Myocyte (in vitro differentiated cells): ENCODE measurements at places on chromosomes 1 and 21. TPM values are rescaled to one million over a fixed set of nuclear protein-coding genes. Genes with fewer than 3 reads are reported as not detected.

DNA sequence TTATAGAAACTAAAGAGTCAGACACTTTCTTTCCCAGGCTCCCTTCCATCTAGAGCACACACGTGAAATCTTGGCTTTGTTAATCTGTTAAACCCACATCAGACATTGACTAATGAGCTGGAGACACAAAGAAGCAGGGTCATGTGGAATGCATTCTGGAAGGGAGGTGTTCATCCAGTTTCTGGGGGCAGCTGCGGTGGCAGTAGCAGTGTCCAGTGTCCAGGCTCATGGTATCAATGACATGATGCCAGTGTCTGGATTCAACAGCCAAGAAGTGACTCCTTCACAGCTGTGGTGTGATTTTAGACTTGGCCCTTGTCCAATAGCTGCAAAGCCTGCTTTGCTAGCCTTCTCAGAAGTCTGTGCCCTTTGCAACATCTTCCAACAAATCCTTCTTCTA lies 95.2 kb downstream of the NTPCR start:
- peak; percentile 95 for DNase-seq

- DNase-seq: no peak
Measured at GRCh38 chr1:224545571-224545970, 70.5 kb upstream of the CNIH3 start.

DNA sequence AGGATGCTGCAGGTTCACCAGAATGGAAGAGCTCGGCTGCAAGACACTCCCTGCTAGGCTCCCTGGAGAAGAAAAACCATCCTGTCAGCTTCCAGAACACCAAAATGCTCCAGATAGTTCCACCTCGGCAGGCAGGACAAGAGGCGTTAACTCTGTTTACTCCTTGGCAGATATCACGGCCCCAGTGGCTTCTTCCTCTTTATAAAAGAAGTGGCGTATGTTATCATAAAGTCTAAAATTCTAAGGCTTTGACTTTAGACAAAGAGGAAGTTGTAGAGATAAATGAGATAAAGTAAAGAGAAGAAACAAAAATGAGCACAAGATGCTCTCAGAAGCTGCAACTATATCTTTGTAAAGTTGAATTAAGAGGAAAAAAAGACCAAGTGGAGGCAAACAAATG lies 24.3 kb upstream of the MTF1 start:
- no peak for DNase-seq

DNA sequence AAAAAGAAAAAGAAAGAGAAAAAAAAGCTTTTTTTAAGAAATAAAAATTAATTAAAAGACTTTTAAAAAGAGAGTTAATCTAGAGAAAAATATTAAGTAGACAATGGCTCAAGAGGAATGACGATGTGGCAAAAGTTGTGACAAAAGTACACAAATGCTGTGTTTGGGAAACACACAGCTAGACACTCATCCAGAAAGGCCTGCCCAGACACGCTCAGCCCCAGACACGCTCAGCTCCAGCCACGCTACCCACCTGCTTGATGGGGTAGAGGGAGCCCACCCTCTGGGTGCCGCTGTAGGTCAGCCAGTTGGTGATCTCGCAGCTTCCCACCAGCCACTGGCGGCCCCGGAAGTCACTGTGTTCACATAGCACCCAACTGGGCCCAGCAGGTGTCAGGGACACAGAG lies 10.2 kb downstream of the CD52 start:
- no peak for DNase-seq

Gene PLPPR5
- total RNA-seq: 0.10 TPM in 1 of 2 replicates, not detected in the other

Gene SH3BP5L
- total RNA-seq: 26.5 and 30.9 TPM in 2 replicates

Gene PLD5
- 0.26 and 0.29 TPM in 2 replicates for total RNA-seq

Gene C1orf94
- total RNA-seq: not detected in 2 replicates
